ENCODE measurements at places on chromosomes 16 and 17.

DNA sequence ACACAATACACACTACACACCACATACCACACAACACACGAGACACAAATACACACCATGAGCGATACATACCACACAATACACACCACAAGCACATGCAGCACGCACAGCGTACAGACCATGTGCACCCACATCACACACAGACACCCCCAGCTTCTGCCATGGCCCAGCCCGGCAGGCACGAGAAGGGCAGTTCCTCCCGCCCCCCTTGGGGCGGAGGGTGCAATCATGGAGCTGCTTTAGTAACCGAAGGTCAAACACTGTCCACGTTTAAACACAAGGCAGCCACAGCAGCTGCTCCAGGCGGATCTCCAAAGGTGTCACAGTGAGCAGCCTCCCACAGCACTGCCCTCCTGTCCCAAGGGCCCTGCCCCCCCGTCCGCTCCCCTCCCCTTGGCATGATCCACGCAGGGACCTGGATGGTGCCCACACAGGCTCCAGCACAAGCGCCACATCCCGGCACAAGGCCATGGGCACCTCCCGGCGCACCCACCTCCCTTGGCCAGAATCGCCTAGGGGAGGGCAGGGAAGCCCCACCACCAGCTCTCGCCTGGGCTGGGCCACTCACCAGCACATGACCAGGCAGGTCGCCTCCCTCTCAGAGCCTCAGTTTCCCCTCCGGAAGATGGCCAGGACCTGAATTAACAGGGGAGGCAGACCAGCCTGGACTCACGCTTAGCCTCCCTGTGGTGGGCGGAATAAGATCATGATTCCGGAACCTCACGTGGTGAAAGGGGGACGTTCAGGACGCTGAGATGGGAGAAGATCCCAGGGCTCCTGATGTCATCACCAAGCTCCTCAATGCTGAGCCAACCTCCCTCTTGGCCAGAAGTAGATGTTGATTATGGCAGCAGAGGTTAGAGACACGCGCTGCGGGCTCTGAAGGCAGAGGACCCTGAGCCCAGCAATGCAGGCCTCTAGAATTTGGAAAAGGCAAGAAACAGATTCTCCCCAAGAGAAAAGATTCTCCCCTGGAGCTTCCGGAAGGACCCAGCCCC, 32.6 kb upstream of the ZNF469 start:
- no peak for DNase-seq

DNA sequence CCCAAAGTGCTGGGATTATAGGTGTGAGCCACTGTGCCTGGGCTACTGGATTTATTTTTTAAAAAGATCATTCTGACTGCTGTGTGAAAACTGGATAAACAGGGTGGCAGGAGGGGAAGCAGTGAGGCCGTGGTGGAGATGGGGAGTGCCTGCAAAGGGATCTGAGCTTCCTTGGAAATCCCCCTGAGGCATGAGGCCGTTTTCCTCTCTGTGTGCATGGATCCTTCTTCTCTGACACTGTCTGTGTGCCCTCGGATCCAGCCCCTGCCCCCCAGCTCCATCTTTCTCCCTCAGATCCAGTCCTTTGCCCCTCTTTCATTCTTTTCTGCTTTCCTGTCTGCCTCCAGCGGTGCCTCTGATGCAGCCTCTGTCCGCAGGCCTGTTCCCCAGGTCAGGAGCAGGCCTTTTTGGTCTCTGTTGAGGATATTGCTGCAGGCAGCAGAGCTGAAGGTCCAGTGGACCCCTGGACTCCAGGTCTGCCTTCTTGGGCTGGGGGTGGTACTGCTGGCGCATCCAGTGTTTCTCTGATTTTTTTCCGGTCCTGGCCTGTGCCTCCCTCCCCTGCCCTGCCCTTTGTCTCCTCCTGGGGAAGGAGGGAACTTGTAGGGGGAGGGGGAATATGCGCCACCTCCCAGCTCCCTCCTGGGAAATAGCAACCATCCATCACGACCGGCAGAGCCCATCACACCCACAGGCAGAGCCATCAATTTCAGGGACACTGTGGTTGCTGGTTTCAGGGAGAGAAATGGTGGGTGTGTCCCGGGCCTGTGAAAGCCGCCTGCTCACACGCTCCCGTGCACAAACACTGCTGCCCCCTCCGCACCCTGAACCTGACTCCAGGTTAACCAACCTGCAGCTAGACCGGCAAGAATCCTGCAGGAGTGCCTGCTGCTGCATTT, 17.0 kb downstream of the MGAT5B start:
- no peak for DNase-seq

- DNase-seq, result no peak
Observed at GRCh38 chr17:44992242-44992939, 24.3 kb upstream of the C1QL1 start.

DNA sequence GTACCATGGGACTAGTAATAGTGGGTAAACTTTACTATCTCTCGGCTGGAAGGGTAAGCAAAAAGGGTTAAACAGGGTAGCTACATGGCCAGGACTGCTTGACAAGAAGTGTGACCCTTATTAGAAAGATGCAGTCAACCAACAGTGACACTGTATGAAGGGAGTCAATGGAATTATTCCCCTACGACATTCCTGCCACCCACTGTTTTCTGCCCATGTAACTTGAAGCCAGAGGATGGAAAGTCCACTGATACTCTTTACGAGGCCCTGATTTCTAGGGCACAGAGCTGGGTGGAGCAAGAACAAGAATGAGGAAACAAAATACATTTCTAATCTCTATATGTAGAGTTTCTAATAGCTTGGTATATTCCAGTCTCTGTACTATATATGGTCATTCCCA, 1102.5 kb downstream of the CDH11 start:
- no peak for DNase-seq

- DNase-seq, result no peak
Observed at GRCh38 chr16:85881436-85881835, 17.5 kb upstream of the IRF8 start.

- peak; percentile 43 for DNase-seq
Observed at GRCh38 chr17:61492759-61493526, 40.7 kb downstream of the TBX4 start.

GRCh38 chr16:88706965-88707826, 893 bp downstream of the CTU2 start:
- no peak for DNase-seq

GRCh38 chr16:65285128-65286048, 163.5 kb upstream of the CDH11 start:
- DNase-seq, result no peak

- no peak for DNase-seq
Observed at GRCh38 chr16:88780142-88781062, 4.6 kb downstream of the PIEZO1 start.

GRCh38 chr16:56520251-56520577, 390 bp upstream of the BBS2 start:
- DNase-seq, result no peak

DNA sequence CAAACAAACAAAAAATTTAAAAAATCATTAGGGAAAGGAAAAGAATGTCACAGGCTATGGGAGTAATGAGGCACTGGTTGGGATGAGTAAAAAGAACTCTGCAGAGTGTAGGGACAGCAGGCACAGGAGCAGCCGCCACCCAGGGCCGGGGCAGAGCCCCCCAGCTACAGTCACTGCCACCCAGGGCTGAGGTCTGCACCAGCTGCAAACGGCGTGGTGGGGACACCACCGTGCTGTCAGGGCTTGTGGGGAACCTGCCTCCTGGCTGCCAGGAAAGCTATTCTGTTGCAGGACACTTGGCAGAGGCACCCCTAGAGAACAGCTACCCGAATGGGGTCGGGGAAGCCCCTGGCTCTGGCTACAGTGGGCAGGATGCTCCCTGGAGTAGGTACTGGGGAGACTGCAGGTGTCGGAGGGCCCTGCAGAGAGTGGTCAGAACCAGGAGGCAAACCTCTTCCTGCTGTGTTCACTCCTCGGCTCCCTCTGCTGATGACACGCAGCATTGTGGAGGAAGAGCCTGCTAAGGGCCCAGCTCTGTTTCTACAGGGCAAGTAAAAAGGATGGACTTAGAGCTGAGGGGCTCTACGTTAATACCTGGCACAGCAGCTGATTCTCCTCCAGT, 32.3 kb upstream of the CAPN15 start:
- peak; percentile 34 for DNase-seq

DNA sequence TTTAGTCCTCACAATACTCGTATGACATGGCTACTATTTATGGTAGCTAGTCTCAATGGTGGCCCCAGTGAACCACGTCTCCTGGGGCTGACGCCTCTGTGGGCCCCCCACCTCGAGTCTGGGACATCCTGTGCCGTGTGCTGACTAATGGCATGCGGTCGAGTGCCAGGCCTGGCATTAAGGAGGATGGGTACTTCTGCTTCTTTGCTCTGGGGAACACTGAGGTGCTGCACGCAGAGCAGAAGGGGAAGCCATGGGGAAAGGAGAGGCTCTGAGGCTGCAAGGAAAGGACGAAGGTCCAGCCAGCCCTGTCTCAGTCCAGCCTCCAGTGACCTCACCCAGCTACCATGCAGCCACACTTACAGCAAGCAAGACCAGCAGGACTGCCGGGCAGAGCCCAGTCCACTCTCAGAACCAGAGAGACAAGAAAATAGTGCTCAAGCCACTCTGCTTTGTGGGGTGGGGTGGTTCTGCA, 5.7 kb upstream of the MPRIP start:
- DNase-seq, result peak; percentile 71
